ENCODE measurements at places on chromosomes 7 and 10.

GRCh38 chr7:85750454-85750949 lies 563.6 kb upstream of the SEMA3D start:
- peak; percentile 26 for DNase-seq

DNA sequence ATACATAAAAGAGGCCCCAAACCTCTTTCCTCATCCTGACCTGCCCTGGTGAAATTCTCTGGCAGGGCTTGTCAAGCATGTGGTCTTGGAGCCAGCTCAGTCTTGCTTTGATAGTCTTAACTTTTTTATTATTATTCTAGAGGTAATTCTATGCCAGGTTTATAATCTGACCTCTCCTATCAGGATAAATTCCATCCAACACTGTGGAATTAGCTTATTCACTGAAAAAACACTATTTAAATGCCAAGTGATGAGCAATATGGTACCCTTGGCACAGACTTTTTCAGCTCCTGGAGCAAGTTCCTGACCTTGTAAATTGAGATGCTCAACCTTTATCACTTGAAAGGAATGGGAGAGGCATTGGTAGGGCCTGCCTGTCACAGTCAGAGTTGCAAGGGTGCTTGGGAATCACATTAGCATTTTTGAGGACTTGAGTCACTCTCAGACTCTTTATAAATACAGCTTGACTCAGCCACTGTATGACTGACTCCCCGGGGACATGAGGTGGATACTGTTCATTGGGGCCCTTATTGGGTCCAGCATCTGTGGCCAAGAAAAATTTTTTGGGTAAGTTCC lies at the start of gene CPA4:
CPA4 (plus strand) TSS at position 480 of the 576 bp plus-strand sequence; CDS start at position 500, 20 bp downstream.
- DNase-seq: no peak

- DNase-seq: no peak
Observed at GRCh38 chr7:155339474-155339873, 41.8 kb downstream of the INSIG1 start.

GRCh38 chr10:43667317-43667731 lies 18.6 kb upstream of the ZNF32 start:
- DNase-seq: no peak

DNA sequence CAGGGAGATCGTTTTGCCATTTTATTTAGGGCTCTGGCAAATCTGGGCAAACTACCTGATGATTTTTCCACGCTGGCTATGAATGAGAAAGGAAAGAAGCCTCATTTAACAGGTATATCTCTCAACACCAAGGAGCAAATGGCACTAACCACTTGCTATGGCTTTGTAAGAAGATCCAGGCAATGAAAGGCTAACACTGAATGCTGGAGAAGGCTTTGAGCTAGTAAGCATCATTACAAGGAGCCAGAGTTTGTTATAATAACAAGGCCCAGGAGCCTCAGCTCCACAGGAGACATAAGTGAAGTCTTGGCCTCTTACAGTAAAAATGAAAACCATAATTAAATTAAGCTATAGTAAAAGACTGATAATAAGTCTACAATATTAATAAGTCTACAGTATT lies 123.1 kb downstream of the CNOT4 start:
- no peak for DNase-seq

DNA sequence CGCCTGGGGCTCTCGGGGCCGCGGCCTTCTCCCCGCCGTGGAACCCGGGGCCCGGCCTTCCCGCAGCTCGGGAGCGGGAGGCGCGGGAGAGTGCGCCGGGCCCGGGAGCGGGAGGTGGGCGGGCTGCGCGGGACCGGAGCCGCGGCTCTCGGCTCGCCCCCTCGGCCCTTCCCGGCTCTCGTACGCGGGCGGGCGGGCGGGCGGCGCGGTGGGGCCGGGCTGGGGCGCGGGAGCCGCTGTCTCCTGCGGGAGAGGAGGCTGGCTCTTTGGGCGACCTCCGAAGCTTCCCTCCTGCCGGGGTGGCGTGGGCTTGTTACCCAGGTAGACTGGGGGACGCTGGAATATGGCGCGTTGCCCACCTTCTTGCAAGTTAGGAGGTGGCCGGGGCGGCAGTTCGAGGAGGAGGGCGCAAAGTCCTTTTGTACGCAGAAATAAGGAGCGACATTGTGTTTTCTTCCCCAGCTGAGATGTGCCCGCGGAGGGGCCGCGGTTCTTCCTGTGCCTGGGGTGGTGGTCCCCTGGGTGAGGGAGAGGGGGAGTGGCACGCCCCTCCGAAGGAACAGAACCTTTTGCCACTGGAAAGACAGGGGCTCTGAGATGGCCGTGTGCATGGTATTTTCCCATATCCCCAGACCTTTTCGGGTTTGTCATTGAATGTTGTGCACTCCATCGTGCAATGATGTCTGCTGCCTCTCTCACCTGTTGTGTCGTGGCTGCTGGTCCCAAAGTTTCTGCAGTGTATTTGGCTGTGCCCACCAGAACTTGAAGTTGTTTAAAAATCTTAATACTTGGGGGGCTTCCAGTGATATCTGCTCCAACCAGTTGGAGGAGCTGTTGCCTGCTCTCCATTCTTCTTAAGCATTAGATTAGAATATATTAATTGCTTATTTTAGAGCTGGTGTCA lies 844 bp downstream of the NRF1 start:
- peak; percentile 47 for DNase-seq

DNA sequence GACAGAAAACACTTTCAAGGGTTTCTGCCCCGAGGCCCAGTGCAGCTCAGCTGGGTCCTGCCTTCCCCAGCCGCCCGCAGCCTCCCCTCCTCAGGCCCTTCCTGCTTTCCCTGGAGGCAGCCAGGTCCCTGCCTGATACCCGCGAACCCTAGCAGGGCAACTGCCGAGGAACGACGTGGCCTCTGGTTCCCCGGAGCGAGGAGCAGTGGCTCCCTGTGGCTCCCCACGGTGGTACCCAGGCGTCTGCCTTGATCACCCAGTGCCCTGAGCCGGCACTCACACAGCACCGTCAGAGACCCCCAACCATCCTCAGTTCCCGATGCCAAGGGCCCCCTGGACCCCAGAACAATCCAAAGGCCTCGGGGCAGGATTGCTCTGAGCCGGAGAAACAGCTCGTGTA lies 58.3 kb downstream of the CFAP46 start:
- peak; percentile 11 for DNase-seq

DNA sequence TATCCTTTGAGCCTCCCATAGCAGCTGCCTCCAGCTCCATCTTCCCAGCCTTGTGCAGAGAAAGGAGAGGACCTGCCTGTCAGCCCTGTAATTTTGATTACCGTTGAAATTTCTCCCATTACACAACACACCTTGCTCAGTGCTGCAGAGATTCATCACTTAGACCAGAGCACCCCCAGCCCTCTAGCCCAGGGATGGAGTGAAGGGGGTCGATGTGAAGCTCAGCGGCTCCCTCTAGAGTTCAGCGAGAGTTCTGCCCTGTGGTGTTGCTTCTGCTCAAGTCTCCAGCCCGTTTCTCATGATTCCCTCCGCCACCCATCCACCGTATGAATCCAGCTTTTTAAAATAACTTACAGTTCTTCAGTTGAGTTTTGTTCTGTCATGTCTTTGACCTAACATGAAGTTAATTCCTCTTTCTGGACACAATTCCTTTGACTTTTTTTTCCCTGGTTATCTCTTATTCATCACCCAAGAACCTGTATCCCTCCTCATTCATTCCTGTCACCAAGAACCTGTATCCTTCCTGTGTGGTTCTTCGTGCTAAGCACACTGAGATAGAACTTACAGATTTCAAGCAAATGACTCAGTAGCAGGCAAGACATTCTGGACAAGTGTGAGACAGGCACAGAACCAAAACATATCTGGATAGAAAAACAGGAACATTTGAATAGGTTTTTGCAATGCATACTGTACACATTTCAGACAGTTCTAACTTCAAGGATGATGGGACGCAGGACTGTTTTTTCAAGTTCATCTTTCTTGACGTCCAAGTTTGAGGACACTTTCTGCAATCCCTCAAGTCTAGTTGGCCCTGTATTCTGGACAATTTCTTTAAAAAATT lies 35.0 kb upstream of the ZNF32 start:
- peak; percentile 39 for DNase-seq

- no peak for DNase-seq
Observed at GRCh38 chr7:45066409-45066808, 22.4 kb downstream of the NACAD start.

DNA sequence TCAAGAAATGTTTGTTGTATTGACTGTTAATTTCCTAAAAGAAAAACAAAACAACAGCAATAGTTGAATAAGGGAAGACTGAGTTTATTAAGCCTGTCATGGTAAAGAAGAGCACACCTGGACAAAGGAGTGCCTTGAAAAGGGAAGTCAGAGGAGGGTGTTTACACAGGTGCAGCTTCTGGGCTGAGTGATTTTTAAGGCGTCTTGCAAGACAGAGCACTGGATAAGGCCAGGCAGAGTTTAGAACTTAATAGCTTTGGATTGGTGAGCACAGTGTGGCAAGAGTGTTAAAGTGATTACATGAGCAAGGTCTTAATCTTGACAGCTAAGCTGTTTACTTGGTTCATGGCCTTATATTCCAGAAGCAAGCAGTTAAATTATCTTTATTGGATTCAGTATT lies 423.2 kb downstream of the CNTNAP2 start:
- DNase-seq: no peak

GRCh38 chr7:13639396-13639795 lies 350.1 kb downstream of the ETV1 start:
- no peak for DNase-seq

GRCh38 chr10:5691786-5692185 lies 7.1 kb downstream of the TASOR2 start:
- no peak for DNase-seq

DNA sequence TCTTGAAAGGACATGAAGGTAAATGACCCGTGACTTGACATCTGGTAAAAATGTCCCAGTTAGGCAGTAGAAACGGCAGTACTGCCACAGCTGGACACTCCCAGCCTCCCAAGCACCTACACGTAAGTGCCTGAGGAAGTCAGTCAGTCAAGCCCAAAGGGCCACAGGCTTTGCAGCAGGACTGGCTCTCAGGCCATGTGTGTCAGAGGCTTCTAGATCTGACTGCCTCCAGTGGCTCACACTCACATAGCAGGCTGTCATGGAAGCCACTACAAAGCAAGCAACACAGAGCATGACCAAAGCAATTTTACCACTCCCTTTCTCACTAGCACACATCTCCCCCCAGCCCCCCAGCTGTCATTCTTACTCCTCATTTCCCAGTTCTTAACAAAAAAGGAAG lies 17.8 kb upstream of the CCNJ start:
- no peak for DNase-seq

GRCh38 chr7:82109288-82109687 lies 334.3 kb downstream of the CACNA2D1 start:
- DNase-seq: no peak
